ENCODE measurements at places on chromosomes 2 and 18.

GRCh38 chr2:205531072-205531471 lies 151.2 kb upstream of the NRP2 start:
- no peak for DNase-seq

- DNase-seq, result no peak
These were observed 171.7 kb downstream of the EPHA4 start for GRCh38 chr2:221400411-221400810.

GRCh38 chr2:152241948-152242729 lies 66.6 kb upstream of the STAM2 start:
- DNase-seq, result no peak

DNA sequence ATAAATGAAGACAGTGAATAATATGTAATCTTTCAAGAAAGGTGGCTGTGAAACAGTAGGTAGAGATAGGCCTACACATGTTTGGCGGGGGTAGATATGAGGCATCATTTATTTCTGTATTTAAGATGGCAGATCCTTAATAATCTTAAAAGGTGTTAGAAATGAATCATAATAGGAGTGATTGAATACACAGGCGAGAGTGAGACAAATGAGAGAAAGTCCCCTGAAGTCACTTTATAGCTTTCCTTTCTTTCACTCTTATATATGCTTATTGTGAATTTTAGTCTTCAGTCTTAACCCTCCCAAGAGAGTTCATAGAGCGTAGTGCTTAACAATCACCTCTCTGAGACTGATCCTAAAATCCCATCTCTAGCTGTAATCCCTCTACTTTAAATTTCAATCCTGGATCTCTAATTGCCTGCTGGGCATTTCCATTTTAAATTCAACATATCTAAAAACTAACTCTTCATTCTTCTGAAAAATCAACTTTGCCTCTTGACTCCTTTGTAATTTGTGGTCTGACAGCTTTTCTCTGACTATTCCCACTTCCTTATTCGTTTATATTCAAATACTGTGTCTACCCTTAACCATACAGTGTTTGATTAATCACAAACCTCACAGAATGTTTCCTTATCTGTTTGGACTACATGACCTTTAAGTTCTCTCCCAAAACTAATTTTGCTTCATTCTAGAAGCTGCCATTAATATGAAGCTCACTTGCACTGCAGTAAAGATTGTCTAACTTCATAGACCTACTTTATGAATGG lies 463.7 kb upstream of the FSIP2 start:
- no peak for DNase-seq

GRCh38 chr2:239991689-239992314 lies 33.3 kb downstream of the NDUFA10 start:
- peak; percentile 92 for DNase-seq

Data from NCI-H526 treated with DMSO at 0.1 percent for 48 hours (cell line).